ENCODE measurements at places on chromosomes 3 and 15.

GRCh38 chr15:42042602-42043400, 22.0 kb upstream of the PLA2G4E start:
- no peak for DNase-seq

DNA sequence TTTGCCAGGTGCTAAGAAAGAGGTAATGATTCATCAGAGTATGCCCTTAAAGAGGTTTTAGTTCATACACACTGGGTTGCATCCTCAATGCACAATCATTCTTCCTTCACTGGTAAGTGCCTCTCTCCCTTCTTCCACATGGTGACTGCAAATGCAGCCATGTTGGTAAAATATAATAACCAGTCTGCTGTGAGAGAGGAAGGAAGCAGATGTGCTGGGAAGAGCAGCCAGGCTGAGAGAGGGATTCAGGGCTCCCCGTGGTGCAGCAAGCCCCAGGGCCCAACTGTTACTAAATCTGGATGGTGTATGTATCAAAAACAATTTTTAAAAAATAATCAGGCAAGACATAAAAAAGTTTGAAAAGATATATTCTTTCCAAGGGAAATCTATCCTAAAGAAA, 498.1 kb downstream of the MAGI1 start:
- no peak for DNase-seq

DNA sequence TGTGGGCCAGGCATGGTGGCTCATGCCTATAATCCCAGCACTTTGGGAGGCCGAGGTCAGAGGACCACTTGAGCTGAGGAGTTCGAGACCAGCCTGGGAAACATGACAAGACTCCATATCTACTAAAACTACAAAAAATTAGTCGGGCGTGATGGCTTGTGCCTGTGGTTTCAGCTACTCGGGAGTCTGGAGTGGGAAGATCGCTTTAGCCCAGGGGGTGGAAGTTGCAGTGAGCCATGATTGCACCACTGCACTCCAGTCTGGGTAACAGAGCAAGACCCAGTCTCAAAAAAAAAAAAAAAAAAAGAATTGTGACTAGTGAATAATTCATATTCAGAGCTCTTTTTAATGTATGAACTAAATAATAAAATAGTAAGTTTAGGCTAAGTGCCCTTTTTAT, 87.8 kb upstream of the TSEN2 start:
- no peak for DNase-seq

DNA sequence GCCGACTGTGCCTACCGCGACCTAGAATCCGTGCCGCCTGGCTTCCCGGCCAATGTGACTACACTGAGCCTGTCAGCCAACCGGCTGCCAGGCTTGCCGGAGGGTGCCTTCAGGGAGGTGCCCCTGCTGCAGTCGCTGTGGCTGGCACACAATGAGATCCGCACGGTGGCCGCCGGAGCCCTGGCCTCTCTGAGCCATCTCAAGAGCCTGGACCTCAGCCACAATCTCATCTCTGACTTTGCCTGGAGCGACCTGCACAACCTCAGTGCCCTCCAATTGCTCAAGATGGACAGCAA, 1.4 kb downstream of the ISLR start:
- no peak for DNase-seq

DNA sequence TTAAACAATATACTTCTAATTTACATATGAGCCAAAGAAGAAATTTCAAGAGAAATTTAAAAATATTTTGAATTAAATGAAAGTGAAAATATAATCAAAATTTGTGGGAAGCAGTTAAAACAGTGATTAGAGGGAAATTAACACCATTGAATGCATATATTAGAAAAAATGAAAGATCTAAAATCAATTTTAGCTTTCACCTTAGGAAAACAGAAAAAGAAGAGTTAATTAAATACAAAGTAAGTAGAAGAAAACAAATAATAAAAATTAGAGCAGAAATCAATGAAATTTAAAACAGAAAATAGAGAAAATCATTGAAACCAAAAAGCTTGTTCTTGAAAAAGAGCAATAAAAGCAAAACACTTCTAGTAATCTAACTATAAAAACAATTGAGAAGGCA, 38.6 kb upstream of the AP3B2 start:
- DNase-seq = no peak

All from left ventricle myocardium inferior (tissue), 1 donor.